ENCODE measurements at places on chromosomes 2 and 18.

DNA sequence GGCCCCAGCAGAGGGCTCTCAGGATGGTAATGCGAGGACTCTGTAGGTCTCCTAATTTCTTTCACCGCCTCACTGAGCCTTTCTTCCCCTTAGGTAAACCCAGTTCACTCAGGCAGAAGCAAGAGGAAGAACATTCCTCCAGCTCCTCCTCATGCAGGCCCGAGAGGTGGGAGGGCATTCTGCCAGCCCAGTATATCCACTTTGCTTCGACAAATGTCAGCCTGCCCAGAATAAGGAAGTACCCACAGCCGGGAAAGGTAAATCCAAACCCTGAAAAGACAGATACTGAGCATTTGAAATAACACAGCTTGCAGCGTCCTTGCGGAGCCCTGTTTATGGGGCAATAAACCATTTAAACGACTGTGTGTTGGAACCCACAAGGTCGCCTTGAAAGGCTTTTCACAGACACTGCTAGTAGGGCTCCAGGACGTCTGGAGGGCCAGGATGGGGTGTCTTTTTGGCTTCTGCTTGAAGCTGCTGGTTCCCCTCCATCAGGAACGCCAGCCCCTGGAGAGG is 63.0 kb upstream of the STPG4 start:
- no peak for DNase-seq

- no peak for DNase-seq
Measured at GRCh38 chr2:63894167-63894566, 52.5 kb downstream of the UGP2 start.

GRCh38 chr2:86174445-86174844 is 20.8 kb downstream of the IMMT start:
- no peak for DNase-seq

DNA sequence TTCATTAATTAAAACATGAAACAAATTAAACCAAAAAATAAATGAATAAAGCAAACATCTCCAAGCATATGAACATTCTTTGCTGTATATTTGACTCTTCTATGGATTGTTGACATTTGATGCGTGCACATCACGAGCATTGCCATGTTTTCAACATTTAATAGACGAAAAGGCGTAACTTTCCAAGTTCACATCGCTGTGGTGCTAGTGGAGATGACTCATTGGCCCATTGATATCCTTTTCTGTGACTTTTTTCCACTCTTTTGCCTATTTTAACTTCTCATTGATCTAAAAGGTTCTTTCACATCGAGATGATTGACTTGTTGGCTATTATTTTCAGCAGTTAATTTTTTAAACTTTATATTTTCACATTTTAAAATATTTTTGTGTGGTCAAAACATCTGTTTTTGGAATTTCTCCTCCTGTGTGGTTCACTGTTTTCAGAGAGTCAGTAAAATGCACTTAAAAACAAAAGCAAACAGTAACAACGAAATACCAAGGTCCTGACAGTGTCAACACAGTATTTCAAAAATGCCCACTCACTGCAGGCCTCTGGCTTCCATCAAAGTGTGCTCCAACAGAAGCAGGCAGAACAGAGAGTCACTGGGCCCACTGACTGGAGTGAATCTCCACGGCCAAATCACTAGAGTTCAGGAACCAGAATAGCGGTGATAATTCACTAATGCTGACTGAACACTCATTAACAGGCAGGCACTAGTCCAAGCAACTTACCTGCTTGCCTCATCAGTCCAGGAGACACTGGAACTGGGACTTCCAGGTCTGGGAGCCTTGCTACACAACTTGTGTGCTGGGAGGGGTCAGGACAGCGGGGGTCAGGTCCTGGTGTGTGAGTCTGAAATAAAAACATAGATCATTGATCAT is 372.2 kb upstream of the SMIM21 start:
- DNase-seq = no peak

- DNase-seq = no peak
Measured at GRCh38 chr2:184312970-184313369, 285.4 kb upstream of the ZNF804A start.

DNA sequence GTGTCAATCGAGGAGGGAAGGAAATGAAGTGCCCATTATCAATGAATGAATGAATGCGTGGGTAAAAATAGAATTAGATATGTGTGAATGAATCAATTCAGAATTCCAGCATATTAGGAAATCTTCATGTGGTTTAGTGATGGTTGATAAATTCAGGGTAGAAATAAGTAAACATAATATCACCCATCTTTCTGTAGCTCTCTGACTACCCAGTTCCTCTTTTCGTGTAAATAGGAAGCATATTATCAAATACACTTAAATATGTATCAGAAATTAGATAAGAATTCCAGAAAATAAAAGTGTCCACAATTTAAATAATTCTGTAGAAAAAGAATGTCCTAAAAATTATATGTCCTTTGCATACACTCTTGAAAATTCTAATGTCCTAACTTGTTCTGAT is 552.9 kb upstream of the LRATD1 start:
- DNase-seq = no peak

- no peak for DNase-seq
Measured at GRCh38 chr18:46755315-46756024, 1.4 kb downstream of the ST8SIA5 start.

- DNase-seq = no peak
Measured at GRCh38 chr2:197982565-197982964, 178.2 kb downstream of the PLCL1 start.

- no peak for DNase-seq
Measured at GRCh38 chr2:109454304-109454703, 159.5 kb downstream of the SEPTIN10 start.

DNA sequence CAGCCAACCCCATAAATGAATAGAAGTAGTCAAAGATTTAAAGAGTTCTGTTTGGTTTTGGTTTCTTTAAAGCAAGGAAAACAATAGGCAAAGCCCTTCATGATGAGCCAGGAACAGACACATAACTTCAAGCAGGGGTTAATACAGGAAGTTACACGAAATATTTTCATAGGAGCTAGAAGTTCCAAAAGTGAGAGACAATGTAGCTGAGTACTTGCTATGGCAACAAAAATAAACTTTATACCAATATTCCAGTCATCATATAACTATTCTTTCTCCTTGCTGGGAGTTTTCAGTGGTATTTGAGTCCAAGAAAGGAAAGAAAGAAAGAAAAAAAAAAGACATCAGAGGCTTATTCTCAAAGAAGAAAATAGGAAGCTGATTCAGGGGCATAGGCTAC is 56.2 kb downstream of the COBLL1 start:
- no peak for DNase-seq
